ENCODE measurements at places on chromosomes 4 and X.

DNA sequence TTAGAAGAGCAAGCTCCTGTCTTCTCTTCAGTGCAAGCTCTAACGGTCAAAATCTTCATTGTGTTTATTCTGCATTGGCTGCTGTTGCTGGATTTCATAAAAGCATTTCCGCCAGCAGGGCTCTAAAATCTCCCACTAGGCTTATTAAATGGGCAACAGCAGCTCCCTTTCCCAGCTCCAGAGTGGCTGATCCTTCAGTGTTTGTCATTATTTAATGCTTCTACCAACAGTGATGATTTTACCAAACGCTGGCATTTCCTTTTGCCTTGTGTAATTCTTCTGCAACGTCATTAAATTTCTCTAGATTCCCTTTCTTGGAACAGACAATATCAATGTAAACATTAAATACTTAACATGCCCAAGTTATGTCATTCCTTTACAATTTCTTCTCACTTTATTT, 20.1 kb downstream of the SLC7A11 start:
- no peak for DNase-seq

GRCh38 chr4:66564901-66565651, 894.8 kb upstream of the EPHA5 start:
- DNase-seq, result no peak

- DNase-seq, result no peak
These were observed 46.8 kb downstream of the PSAPL1 start for GRCh38 chr4:7387925-7388324.

DNA sequence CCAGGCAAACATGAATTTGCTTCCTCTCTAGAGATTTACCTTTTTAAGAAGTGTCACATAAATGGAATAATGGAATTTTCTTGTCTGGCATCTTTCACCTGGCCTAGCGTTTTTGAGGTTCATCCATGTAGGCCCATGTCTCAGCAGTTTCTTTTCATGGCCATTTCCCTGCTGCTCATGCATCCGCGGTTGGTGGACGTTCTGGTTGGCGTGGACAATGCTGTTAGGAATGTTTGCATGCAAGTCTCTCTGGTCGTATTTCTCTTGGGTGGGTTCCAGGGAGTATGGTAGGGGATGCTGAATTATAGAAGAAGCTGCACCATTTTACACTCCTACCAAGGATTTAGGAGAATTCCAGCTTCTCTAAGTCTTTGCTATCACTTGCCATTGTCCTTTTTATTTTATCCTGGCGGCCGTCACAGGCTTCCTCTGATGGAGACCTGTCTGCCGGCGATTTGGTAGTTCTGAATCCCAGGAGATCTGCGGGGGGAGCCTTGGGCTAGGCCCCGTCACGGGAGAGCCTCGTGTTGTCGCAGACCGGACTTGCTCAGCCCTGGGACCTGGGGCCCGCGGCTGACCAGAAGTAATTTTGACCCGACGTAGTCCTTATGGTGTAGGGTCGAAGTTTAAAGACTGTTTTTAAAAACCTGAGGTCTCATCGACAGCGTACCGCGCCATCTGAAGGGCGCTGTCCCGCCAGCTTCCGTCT, 56.9 kb upstream of the TADA2B start:
- no peak for DNase-seq

DNA sequence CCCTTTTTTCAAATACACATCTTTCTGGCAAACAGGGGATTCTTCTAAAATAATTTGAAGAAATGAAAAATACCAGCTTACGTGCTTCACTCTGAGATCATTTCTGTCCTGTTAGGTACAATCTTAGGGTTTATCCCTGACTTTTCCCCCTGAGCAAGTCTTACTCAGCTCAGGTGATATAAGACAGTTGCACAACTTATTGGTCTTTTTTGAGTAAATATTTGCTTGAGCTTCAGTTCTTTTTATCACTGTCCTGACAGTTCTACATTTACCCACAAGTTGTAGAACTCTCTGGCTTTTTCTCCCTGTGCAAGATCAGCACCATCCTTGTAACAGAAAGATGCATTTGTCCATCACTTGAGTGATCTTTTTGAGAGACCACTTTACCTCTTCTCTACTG, 84.9 kb downstream of the MID1IP1 start:
- DNase-seq, result no peak

DNA sequence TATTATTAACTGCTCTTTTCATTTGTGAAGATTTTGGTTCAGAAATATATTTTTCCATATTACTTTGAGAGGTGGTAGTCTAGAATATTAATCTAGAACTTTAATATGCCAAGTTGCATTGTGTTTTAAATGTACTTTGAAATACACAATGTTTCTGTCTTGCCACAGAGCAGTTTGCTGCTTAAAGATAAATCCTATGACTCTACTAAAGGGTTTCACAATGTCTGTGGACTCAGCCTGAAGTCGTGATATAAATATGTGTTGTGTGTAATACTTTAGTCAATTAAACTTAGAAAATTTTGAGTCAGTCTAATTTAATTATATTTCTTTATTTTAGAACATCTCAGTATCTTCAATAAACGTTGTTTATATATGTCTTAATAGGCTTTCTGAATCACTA, 1771.7 kb upstream of the PCDH7 start:
- DNase-seq, result no peak

GRCh38 chrX:1248331-1249061, 20.1 kb upstream of the CSF2RA start:
- DNase-seq, result no peak

GRCh38 chr4:55547918-55548317, 1.2 kb upstream of the CLOCK start:
- DNase-seq, result no peak

GRCh38 chrX:45619290-45619689, 418.6 kb upstream of the DIPK2B start:
- no peak for DNase-seq

DNA sequence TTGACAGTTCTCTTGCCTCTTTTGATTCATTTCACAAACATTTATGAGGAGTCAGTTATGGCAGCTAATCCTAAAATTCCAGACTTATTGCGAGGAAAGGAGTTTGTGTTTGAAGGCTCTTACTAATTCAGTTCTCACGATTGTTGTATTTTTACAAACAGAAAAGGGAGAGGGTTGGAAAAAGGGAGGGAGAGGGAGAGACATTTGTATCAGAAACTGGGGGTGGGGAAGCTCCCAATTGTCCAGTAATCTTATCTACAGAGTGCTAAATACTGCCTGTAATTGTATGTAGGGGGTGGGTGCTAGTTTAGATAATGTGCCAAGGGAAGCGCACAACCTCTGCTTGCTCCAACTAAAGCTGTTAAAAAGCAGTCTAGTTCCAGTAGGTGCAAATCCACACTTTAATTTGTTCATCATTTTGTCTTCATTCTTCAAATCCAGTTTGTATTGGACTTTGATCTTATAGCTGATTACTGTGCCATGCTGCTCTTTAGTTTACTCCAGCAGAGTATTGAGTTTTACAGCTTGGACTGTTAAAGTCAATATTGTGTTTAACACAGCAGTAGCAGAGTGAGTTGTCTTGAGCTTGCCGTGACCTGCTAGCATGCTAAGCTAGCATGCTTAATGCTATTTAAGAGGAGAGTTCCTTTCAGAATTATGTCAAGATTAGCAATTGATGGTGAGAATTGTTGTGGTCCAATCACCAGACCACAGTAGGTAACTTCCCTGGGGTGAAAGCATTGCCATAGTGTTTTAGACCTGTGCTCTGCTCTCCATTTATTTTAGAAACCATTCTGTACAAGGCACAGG, 13.9 kb downstream of the FNIP2 start:
- peak; percentile 41 for DNase-seq

DNA sequence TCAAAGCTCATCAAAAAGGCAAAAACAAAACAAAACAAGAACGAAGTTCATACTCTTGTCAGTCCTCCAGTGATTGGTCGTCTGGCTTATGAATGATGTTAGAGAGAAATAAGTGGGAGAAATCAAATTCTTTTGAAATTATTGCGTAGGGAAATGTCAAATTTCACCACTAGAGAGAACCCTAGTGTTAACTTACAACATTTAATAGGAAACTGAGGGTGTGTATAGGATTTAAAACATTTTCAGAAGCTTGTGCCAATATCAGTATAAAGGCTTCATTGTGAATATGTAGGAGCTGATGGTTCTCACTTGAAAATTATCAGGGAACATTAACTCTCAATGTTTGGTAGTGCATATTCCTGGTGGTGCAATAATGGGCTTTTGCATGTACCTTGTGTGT, 17.4 kb downstream of the ADH6 start:
- DNase-seq, result peak; percentile 22

- no peak for DNase-seq
These were observed 1.1 kb downstream of the PJA1 start for GRCh38 chrX:69163936-69164741.

DNA sequence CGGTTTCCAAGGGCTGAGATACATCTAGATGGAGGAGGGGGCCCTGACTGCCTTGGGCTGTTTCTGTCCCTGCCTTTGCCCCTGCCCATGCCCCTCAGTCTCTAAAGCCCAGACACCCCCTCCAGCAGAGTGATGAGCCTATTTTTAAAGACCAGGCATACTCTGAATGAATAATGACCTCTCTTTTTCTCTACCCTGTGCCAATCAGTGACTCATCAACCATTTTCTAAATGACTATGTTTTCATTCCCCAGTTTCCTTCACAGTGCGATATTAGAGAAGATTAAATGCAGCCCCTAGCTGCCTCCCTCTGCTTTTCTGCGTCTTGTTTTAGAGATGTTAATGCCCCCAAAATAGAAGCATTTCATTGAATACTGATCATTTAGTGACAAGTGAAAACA, 15.5 kb upstream of the NHS start:
- DNase-seq, result no peak

GRCh38 chrX:3026074-3026815, 15.0 kb upstream of the ARSF start:
- DNase-seq, result peak; percentile 73

DNA sequence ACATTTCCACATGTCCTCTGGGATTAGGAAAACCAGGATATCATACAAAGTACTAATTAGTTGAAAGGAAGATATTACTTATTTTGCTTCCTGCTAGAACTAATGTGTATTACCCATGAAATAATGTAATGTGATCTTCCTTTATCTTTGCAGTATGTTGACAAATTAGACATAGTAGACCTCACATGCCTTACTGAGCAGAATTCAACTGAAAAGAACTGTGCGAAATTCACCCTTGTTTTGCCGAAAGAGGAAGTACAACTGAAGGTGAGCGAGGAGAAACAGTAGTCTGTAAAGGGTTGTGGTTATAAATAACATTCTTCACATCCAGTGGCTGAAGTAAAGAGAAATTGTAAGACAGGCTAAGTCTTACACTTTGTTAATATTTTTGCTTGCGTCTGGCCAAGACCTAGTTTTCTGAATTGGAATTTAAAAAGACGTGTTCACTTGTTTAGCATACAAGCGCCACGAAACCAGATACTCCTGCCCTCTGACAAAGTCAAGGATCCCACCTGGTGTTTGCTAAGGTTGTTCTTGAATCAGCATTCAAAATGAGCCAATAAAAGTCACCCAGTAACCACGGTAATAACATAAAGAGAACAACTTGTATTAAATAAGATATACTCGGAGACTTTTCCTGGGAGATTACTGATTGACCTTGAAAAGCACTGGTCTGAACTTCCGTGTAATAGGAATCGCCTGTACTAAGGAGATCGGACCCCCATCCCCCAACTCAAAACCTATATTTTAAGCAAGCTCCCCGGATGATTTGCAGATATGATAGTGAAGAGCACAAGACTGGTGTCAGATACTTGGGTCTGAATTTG, 16.9 kb downstream of the STAP1 start:
- DNase-seq, result no peak

DNA sequence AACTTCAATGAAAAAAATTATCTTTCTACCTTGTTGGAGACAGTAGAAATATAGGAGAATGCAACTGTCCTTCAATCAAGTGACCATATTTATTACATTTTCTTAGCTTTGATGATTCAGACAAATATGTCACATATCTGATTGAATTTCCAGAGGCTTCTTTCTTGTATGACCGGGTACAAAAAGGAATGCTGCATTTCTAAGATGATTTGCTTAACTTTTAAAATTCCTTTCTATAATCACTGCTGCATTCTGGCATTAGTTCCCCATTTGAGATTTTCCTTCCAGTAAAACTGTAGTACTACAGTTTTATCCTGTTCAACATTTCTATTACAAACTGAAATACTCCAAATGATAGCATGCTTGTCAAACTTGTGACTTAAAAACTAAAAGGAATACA, 5.2 kb downstream of the MFSD8 start:
- DNase-seq, result no peak

DNA sequence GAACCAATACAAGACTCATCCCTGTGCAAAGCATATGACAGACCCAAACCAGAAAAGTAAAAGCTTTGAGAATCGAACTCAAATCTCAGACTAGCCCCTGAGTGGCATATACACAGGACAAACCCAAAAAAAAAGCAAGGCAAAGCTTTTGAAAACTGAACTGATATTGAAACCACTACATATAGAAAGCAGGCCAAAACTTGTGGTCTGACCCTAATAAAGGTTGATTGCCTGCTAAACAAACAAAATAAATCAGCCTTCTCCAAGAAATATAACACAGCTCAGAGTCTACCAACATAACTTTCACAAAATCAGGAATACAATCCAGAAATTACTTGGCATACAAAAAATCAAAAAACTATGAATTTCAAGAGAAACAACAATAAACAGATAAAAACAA, 40.3 kb downstream of the LRBA start:
- no peak for DNase-seq

DNA sequence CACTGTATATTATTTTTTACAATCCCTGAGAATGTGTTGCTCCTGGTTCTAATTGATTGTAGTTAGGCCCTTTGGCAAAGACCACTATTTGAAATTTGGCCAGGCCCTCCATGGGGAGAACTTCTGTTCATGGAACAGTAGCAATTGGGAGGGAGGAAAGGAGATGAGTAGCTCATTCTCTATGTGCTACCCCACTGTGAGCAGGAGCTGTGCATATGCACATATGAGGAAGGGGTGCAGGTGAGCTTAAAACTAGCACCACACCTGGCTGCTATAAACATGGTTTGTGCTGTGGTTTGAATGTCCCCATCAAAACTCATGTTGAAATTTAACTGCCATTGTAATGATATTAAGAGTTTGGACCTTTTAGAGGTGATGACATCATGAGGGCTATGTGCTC, 1483.2 kb downstream of the PCDH7 start:
- no peak for DNase-seq

- no peak for DNase-seq
These were observed 170.4 kb upstream of the LDB2 start for GRCh38 chr4:17068891-17069290.

DNA sequence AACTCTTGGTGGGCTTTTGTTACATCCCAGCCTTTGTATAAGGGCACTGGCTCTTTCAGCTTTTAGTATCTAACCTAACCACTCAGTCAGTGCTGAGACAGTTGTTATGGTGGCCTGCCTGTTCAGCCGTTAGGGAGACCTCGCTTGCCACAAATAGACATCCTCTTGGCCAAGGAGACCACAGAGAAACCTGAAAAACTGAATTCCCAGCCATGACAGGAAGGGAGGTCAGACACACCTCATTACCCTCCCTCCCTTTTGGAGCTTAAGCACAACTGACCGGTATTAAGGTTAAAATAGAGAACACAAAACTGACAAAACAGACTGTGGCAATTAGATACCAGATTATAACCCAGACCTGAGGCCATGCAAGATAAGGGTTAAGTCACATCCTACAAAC, 1639.3 kb downstream of the RPA4 start:
- DNase-seq, result no peak

GRCh38 chr4:5881340-5881739, 11.5 kb downstream of the CRMP1 start:
- DNase-seq, result no peak

- DNase-seq, result no peak
These were observed 88.8 kb upstream of the FAM9B start for GRCh38 chrX:9122519-9123245.
